Esophagus mucosa (tissue), 1 donor: ENCODE measurements at places on chromosomes 11 and 22. TPM values are rescaled to one million over a fixed set of nuclear protein-coding genes. Genes with fewer than 3 reads are reported as not detected.

DNA sequence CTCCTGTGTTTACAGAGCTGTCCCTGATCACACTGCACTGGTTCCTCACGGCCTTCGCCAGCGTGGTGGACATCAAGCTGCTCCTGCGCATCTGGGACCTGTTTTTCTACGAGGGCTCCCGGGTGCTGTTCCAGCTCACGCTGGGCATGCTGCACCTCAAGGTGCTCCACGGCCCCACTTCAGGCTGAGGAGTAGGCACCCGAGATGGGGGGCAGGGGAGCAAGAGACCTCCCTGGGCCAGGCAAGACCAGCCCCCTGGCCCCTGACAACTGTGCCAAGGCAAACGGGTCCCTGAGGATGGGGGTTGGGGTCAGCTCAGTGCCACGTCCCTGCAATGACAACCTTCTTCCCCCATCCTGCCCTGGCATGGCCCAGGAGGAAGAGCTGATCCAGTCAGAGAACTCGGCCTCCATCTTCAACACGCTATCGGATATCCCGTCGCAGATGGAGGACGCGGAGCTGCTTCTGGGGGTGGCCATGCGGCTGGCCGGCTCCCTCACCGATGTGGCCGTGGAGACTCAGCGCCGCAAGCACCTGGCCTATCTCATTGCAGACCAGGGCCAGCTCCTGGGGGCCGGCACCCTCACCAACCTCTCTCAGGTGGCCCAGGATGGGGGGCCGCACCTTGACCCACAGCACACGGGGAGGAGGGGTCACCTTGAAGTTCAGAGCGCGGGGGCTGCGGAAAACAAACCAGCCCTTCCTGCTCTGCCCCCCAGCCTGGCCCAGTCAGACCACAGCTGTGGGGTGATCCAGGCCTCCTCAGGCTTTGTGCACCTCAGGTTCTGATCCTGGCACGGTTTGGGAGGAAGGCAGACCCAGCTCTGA, 35.9 kb downstream of the SGSM3 start:
- ATAC-seq, result no peak

- no peak for ATAC-seq
Observed at GRCh38 chr11:69306821-69307220, 12.9 kb downstream of the MYEOV start.

DNA sequence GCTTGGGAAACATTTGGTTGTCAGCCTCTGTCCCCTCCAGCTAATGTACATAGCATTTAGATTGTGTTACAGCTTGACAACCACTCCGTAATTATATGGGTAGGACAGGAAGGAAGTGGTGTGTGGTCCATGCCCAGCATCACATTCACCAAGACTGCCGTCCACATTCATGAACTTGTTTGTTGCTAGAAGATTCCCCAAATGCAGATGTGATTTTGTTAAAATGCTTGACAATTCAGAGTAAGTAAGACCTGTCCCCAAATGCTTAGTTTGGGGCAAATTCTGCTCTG, 1482.7 kb downstream of the TBC1D22A start:
- no peak for ATAC-seq

- no peak for ATAC-seq
Observed at GRCh38 chr11:8581300-8581699, 12.7 kb downstream of the STK33 start.

DNA sequence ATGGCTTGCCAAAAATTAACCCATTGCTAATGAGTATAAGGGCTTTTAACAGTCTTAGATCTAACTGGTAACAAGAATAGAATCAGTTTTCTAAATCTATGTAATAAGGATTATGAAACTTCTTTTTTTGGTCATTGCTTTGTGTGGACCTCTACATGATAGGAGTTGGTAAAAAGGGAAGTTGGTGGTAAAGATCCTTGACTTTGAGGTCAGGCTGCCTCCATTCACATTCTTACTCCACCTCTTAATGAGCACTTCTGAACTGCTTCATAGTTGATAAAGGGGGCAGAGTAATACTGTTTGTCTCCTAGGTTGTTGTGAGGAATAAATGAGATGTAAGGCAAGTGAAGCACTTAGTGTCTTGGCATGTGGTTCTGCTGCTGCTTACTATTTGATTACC, 10.6 kb downstream of the EIF3M start:
- ATAC-seq, result no peak

GRCh38 chr11:80603472-80603871, 1162.6 kb upstream of the TENM4 start:
- ATAC-seq, result no peak

DNA sequence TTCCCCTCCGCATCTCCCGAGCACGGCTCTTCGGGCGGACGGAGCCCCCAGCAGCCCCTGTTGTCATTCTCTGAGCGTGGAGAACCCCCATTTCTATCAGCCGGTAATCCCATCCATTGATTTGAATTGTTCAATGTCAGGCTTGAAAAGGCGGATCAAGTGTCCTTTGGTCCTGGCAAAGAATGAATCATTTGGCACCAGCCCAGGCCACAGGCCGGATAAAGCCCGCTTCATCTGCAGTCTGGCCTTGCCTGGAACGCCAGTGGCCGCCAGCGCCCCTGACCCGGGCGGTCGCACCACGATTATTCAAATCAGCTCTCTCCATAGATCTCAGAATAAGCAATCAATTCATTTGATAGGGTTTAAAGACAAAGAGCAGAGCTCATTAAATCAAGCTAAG, 188.9 kb downstream of the BRD1 start:
- ATAC-seq, result no peak

DNA sequence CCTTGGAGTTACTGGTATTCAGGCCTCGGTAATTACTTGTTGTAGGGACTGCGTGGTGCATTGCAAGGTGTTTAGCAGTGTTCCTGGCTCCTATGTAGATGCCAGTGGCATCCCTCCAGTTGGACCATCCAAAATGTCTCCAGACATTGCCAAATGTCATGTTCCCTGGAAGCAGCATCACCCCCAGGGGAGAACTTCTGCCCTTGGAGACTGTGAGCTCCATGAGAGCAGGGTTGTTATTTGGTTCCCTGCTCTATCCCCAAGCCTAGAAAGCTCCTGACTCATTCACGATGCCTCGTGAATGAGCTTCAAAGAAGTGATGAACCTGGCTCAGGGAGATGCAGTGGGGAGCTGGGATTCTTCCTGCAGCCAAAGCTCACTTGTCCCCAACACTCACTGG, 4.8 kb upstream of the CD248 start:
- no peak for ATAC-seq

DNA sequence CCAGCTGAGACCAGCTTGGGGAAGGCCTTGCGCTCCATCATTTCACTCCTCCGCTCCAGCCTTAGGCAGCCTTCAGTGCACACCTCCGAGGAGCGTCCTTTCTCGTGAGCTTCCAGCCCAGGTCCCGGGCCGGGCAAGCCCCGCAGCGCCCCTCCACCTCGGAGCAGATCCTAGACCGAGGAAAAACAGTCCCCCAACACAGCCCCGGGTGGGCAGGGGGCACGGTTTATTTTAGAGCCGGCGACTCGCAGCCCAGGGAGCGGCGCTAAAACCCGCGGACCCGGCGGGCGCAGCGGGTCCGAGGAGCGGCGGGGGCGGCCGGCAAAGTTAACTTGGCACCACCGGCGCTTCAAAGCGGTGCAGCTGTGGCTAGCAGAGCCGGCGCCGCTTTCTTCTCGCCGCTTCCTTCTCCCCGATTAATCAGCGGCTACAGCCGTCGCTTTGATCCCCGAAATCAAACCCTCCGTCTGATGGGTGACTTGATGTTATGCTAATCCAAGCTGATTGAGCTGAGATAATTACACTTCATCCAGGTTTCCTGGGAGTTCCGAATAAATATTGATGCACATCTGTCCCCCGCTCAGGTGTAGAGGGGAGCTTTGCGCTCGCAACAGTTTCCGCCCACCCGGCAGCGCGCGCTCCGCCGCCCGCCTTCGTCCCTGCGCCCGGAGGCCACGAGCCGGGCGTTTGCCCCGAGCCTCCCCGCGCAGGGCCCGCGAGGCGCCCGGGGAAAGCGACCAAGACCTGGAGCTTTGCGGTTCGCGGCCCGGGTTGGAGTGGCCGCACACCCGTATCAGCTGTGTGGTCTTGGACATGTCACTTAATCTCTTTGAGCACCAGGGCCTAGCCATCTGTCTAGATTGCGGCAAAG, 192.7 kb downstream of the BUD13 start:
- no peak for ATAC-seq

- ATAC-seq, result no peak
Observed at GRCh38 chr11:112612250-112612849, 348.9 kb upstream of the NCAM1 start.

DNA sequence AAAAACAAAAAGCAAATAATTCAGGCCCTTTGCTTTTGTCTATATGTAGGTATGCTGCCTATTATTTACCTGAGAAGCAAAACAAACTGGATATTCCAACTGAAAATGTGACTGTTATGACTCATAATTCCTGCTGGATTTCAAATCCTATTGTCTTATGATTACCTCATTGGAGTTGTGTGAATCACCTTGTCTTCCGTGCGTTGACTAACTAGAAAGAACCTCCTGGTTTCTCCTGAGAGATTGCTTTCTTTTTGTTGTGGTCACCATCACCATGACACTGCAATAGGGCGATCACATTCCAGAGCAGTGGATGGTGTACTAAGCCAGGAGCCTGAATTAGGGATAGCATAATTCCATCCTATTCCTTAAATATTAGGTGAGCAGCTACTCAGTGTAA, 23.0 kb upstream of the EXPH5 start:
- peak; percentile 95 for ATAC-seq

DNA sequence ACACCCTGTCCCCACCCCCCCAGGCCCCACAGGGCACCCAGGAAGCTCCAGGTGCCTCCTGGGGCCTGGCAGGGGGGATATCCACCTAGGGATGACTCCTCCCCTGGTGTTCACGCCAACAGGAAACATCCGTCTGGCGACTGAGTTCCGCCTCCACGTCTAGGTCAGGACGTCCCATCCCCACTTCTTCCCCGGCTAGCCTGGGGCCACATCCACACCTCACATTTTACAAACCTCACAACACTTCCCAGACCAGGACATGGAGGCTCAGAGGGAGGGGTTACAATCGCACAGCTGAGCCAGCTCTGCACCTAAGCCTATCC, 21.0 kb downstream of the MAFF start:
- ATAC-seq, result peak; percentile 12

GRCh38 chr11:134794192-134794591, 382.1 kb upstream of the B3GAT1 start:
- ATAC-seq, result no peak

- no peak for ATAC-seq
Observed at GRCh38 chr22:47681411-47682165, 919.1 kb downstream of the TBC1D22A start.

DNA sequence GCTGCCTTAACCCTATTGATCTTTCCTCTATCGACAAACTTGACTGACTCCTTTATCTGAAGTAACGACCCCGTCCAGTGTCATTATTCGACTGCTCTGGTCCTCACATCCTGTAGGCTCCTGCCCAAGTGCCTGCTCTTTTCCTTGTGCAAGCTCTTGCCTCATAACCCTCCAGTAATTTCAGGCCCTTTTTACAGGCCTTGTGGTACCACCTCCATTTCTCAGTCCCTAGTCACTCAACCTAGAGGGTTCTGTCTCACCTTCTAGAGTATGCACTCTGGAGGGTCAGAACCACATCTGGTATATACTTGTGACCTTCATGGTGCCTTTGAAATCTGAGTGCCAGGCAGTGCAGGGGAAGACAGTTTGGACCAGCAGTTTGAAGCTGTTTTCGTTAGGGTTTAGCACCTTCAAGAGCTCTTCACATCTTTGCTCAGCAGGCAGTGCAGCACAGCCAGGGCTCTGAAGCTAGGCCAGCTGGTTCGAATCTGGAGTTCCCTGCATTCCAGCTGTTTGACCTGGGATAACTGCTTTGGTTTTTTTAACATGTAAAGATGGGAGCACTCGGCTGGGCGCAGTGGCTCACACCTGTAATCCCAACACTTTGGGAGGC, 11.2 kb downstream of the SNRPD3 start:
- ATAC-seq, result no peak

- no peak for ATAC-seq
Observed at GRCh38 chr11:35235498-35235897, 96.5 kb downstream of the CD44 start.

GRCh38 chr11:6626971-6627761, 7.9 kb upstream of the TPP1 start:
- ATAC-seq, result no peak

DNA sequence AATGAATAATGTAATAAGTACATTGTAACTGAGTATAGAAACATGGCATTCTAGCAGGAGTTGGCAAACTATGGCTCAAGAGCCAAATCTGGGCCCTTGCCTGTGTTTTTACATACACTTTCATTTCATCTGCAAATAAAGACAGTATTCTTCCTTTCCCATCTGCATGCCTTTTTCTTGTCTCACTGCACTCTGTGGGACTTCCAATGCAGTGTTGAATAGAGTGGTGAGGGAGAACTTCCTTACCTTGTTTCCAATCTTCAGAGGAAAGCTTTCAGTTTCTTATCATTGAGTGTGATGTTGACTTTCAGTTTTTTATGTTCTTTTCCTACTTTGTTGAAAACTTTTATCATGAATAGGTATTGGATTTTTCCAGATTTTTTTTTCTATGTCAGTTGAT, 82.1 kb downstream of the USP47 start:
- ATAC-seq, result no peak

DNA sequence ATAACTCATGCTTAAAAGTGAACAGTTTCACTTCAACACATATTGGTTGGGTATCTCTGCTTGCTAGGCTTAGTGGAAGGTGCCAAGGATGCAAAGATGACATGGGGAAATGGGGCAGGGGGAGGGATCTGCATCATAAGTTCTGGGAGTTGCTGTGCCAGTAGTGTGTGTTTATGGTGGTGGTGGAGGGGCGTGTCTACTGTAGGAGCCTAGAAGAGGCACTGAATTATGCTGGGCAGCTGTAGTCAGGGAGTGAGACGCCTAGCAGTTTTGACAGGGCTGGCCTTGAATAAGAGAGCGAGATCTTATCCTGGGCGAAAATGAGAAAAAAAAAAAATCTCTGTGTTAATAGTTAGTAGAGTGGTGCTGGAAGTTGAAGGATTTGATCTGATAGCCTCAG, 3.0 kb downstream of the ELMOD1 start:
- no peak for ATAC-seq

DNA sequence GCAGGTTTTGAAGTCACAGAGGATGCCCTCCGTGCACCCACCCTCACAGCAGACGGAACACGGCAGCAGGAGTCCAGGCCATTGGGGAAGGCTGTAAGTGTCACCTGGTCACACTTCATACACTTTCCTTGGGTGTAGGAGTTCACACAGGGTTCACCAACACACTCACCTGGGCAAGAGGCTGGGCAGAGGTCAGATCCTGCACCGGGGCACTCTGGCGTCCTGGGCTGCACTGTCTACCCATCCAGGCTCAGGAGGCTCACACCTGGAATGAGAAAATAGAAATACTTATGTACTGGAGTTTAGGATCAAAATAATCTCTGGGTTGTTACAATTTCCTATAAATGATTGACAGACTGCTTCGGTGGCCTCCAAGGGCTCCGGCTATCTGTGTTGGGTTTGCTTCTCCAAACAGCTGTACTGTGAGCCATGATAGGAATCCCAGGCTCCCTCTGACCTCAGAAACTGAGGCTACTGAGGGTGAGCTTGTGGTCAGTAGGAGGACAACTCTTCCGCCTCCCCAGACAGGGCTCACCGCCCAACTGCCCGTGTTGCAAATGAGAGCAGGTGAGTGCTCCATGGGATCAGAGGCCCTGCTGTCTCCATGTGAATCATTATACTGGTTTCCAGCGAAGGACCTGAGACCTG, 20.1 kb upstream of the CARS1 start:
- no peak for ATAC-seq

- no peak for ATAC-seq
Observed at GRCh38 chr22:47588578-47588960, 826.1 kb downstream of the TBC1D22A start.

NEU3 gene
- 2.7 TPM for total RNA-seq

DCHS1 gene
- total RNA-seq, result 1.4 TPM

EFCAB6 gene
- total RNA-seq, result 1.6 TPM

GAB4 gene
- total RNA-seq, result not detected

CNTF gene
- total RNA-seq, result 0.76 TPM

PLAAT3 gene
- total RNA-seq, result 3.2 TPM
